Left lung (tissue), 14 donors: ENCODE measurements at places on chromosomes 3 and 15. TPM values are rescaled to one million over a fixed set of nuclear protein-coding genes. Genes with fewer than 3 reads are reported as not detected.

LRTM1 gene
- not detected for total RNA-seq

LEKR1 gene
- total RNA-seq: 1.6 TPM

DIS3L gene
- total RNA-seq: 23.8 TPM

DNA sequence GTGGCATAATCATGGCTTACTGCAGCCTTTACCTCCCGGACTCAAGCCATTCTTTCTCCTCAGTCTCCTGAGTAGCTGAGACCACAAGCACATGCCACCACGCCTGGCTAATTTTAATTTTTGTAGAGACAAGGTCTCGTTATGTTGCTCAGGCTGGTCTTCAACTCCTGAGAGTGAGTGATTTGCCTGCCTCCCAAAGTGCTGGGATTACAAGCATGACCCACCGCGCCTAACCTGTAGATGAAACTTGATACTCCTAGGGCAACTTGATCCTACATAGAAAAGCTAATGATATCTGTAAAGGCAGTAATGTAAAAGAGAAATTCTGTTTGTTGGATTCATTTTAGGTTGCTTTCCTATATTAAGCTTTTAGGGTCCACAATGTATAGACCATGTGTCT, 391.9 kb upstream of the THRB start:
- DNase-seq: no peak
- no peaks in the 10 kb centered on the region for H3K27me3 ChIP-seq
- H3K4me3 ChIP-seq: no peak overlapping the region
- no peaks in the 10 kb centered on the region for H3K4me1 ChIP-seq
- no peak overlapping the region for H3K27ac ChIP-seq

DNA sequence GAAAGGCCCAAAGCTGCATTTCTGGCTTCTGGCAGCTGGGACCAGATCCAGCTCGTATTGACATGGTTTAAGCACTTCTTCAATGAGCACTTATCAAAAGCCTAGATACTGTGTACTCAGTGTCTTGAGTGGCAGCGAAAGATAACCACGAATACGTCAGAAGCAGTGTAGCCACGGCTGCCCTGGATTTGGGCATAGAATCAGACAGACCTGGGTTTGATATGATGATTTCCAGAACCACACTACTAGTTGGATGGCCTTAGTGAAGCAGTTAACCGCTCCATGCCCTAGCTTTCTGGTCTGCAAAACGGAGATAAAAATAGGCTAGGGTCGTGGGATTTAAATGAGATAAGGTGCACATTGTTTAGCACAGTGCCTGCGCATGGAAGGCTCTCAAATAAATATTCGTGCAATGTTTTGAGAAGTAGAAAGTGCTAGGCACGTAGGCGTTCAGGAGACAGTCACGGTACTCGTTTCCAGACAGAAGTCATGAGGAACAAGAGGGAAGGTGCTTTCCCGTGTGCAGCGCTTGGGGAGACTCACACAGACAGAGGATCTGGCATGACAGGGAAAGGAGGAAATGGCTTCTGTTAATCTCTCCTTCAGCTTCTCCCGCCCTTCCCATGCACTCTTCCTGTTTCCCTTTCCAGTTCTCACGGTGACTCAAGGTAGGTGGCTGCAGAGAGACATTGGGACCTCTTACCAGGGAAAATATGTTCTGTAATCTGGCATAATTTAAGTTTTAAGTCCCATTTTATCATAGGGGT, 70.3 kb downstream of the CCNL1 start:
- H3K36me3 ChIP-seq: no peaks in the 10 kb centered on the region
- peak; percentile 44 for DNase-seq
- H3K27ac ChIP-seq: peak overlapping the region; percentile 100
- peaks cover 34% of the 10 kb centered on the region for H3K4me1 ChIP-seq
- H3K4me3 ChIP-seq: peak overlapping the region; percentile 63
- no peaks in the 10 kb centered on the region for H3K27me3 ChIP-seq

DNA sequence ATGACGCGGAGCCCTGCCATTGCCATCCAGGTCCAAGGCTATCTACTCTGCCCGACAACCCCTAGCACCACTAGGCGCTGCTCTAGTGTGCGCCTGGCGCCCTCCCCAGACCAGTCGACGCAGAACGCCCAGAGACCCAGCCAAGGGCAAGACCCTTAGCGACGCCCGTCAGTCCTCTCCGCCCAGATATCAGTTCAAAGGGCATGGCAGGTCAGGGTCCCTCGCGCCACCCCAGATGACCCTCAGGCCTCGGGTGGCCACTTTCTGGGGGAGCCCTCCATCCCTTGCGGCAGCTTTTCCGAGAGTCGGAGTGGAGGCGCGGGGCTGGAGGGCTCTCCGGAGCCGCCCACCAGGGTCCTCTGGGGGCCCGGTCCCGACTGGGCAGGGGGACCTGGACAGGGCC, 371 bp upstream of the CLSTN2 start:
- no peak overlapping the region for H3K27ac ChIP-seq
- H3K4me3 ChIP-seq: peak overlapping the region; percentile 32
- H3K4me1 ChIP-seq: no peaks in the 10 kb centered on the region
- DNase-seq: no peak
- no peaks in the 10 kb centered on the region for H3K36me3 ChIP-seq

DNA sequence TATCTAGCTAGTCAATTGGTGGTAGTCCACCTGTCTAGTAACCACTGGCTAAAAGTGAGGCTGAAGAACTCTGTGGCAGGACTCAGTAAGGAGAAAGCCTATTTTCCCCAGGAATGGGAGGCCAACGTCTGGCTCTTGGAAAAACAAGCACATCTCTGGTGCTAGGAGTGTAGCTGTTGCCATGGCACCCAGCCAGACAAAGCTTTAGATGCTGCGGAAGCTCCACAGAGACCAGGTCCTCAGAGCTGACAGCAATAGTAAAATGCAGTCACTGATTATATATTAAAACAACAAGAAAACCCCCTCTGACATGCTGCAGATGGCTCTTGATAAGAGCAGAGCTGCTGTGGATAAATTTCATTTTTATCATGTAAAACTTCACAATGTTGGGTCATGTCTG, 124.9 kb upstream of the STRIT1 start:
- peak; percentile 23 for DNase-seq
- no peak overlapping the region for H3K4me3 ChIP-seq
- H3K27me3 ChIP-seq: no peaks in the 10 kb centered on the region
- no peaks in the 10 kb centered on the region for H3K36me3 ChIP-seq

GRCh38 chr3:65854606-65855304, 184.0 kb downstream of the MAGI1 start:
- no peak overlapping the region for H3K27ac ChIP-seq
- no peaks in the 10 kb centered on the region for H3K36me3 ChIP-seq
- H3K27me3 ChIP-seq: no peaks in the 10 kb centered on the region
- peaks cover 5% of the 10 kb centered on the region for H3K4me1 ChIP-seq

GRCh38 chr15:32951736-32952464, 234.1 kb downstream of the GREM1 start:
- H3K36me3 ChIP-seq: no peaks in the 10 kb centered on the region
- no peak for DNase-seq

DNA sequence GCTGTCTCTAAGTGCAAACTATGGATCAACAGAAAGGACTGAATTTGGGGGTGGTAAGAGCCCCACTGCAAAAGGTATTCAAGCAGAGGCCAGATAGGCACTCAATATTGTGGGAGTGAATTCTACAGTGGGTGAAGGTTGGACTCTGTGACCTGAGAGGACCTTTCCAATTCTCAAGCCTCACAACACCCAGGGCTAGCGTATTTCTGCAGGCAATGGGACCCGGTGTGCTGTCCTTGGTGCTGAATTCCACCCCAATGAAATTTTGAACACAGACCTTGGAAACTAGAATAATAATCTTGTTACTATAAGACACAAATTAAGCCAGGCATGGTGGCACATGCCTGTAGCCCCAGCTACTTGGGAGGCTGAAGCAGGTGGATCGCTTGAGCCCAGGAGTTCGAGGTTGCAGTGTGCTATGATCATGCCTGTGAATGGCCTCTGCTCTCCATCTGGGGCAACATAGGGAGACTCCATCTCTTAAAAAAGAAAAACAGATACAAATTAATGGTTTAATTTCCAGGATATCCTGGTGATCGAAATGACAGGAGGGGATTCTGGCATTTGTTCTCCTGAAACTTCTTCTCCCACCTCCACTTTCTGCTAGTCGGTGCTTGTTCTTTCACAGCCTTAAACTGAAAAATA, 135.4 kb downstream of the RAB11A start:
- H3K27me3 ChIP-seq: peaks cover 35% of the 10 kb centered on the region
- H3K4me3 ChIP-seq: no peak overlapping the region
- no peaks in the 10 kb centered on the region for H3K36me3 ChIP-seq
- DNase-seq: no peak
- H3K4me1 ChIP-seq: no peaks in the 10 kb centered on the region

GRCh38 chr3:135757421-135757820, 208.1 kb upstream of the PPP2R3A start:
- DNase-seq: no peak
- H3K4me3 ChIP-seq: no peak overlapping the region
- H3K36me3 ChIP-seq: no peaks in the 10 kb centered on the region
- no peak overlapping the region for H3K27ac ChIP-seq
- no peaks in the 10 kb centered on the region for H3K4me1 ChIP-seq

DNA sequence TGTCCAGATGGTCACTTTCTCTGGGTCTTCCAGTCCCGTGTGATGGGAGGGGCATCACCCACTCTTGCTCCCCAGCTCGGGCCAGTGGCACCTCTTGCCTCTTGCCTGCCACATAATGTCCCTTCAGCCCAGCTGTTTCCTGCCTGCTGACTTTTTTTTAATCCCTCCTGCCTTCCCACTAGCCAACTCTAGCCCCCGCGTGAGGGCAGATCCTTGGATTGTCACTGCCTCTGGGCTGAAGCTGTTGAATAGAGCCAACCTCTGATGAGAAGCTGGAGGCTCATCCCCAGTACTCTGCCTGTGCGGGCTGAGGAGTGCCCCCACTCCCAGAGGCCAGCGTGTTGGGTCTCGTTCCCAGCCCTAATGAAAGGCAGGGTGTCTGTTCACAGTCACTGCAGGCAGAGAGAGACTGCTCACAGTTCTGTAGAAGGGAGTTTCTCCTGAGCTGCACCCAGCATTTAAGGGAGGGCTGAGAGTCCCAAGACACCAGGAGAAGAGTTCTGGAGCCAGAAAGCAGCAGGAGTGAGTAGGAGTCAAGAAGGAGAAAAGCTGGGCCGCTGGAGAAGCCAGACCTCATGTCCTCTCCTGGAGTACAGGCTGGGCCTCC, 30.1 kb upstream of the TIMP4 start:
- no peak for DNase-seq
- H3K4me1 ChIP-seq: peaks cover 71% of the 10 kb centered on the region
- no peaks in the 10 kb centered on the region for H3K27me3 ChIP-seq
- H3K4me3 ChIP-seq: no peak overlapping the region
- H3K27ac ChIP-seq: peak overlapping the region; percentile 96

GRCh38 chr15:80732167-80732566, 37.1 kb downstream of the ABHD17C start:
- no peak overlapping the region for H3K4me3 ChIP-seq
- no peak overlapping the region for H3K27ac ChIP-seq
- no peak for DNase-seq

DNA sequence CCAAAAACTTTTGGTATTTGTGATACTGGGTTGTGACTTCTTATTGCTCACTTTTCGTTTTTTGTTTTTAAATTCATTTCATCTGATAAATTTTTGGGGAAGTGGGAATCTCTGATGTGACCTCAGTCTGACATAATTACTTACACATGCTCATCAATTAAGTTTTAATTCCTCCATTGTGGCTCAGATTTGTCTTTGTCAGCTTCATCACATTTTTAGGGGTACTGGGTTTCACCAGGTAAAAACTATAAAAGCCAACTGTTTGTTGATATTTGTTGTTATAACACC, 425.3 kb upstream of the TGFBR2 start:
- no peak overlapping the region for H3K4me3 ChIP-seq
- no peaks in the 10 kb centered on the region for H3K36me3 ChIP-seq

GRCh38 chr3:39295184-39295775, 15.4 kb upstream of the CX3CR1 start:
- no peaks in the 10 kb centered on the region for H3K36me3 ChIP-seq
- H3K4me3 ChIP-seq: no peak overlapping the region
- H3K27me3 ChIP-seq: no peaks in the 10 kb centered on the region

- peaks cover 24% of the 10 kb centered on the region for H3K27me3 ChIP-seq
- no peak overlapping the region for H3K27ac ChIP-seq
- no peaks in the 10 kb centered on the region for H3K36me3 ChIP-seq
Measured at GRCh38 chr15:88275804-88276203, 19.3 kb upstream of the NTRK3 start.

- no peaks in the 10 kb centered on the region for H3K4me1 ChIP-seq
- no peaks in the 10 kb centered on the region for H3K27me3 ChIP-seq
- H3K27ac ChIP-seq: no peak overlapping the region
- no peak for DNase-seq
- H3K4me3 ChIP-seq: no peak overlapping the region
- H3K36me3 ChIP-seq: no peaks in the 10 kb centered on the region
Measured at GRCh38 chr3:81041331-81041730, 720.1 kb downstream of the GBE1 start.

DNA sequence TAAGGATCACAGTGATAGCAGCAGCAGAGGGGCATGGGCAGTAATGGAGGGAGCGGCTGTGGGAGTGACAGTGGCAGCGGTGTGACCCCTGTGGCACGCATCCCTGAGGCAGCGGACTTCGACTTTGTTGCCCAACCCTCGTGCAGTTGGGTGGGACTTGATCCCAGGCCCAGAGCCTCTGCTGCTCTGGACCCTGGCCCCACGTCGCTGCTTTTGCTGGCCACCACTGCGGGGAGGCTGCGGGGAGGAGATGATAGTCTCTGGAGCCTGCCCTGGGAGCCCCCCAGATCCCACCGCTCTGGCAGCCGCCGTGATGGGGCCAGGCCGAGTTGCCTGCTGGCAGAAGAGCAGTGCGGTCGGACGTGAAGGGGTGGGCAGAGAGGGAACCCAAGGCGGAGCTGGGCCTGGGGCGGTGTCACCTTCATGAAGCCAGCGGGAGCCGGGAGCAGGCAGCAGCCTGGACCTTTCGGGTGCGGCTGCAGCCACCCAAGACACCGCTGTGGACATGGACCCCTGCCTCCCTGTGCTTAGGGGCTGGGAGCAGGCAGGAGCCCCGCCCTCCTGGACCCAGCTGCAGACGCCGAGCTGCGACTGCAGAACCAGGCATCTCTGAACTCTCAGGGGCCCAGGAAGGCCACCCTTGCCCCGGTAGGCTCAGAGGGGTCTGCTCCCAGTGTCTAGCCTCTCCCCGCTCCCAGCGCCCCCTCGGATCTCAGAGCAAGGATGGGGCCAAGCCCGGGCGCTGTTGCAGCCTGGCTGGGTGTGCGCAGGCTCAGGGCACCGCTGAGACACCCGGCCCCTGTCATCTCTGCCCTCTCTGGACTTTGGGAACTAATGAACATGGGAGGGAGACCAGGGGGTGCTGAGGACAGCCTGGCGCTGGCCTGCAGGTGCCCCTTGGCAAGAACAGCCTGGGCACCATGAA, 38.3 kb downstream of the COMMD2 start:
- no peaks in the 10 kb centered on the region for H3K27me3 ChIP-seq
- no peaks in the 10 kb centered on the region for H3K36me3 ChIP-seq
- no peak overlapping the region for H3K4me3 ChIP-seq
- H3K27ac ChIP-seq: no peak overlapping the region

GRCh38 chr3:17747174-17747889, 4.9 kb upstream of the TBC1D5 start:
- H3K27ac ChIP-seq: no peak overlapping the region
- DNase-seq: no peak
- H3K36me3 ChIP-seq: no peaks in the 10 kb centered on the region
- no peaks in the 10 kb centered on the region for H3K4me1 ChIP-seq

- no peaks in the 10 kb centered on the region for H3K27me3 ChIP-seq
- H3K36me3 ChIP-seq: peaks cover 6% of the 10 kb centered on the region
- DNase-seq: no peak
Measured at GRCh38 chr3:33834096-33834453, 35.6 kb downstream of the PDCD6IP start.
